ENCODE measurements at places on chromosomes 1 and 21.

- no peak for DNase-seq
These were observed 13.6 kb upstream of the LAMTOR5 start for GRCh38 chr1:110420874-110421793.

DNA sequence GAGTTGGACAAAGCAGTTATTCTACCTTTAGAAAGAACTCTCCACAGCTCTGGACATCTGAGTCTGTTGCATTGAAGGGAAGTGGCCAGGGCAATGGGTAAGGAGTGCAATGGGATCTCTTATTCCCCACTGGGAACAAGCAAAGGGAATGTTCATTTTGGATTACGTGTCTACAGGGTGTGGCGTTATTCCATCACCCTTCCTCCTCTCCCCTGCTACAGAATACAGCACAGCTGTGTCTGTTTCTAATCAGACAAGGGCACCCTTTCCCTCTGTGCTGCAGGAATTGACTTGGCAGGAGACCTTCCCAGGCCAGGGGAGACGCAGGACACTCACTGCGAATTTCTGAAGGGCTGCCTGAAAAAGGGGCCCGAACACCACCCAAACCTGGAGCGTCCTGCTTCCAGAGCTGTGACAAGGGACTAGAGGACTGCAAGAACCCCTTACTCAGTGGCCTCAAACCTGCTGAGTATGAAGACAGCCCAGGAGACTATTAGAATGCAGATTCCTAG, 163.6 kb upstream of the RAB4A start:
- DNase-seq: no peak

DNA sequence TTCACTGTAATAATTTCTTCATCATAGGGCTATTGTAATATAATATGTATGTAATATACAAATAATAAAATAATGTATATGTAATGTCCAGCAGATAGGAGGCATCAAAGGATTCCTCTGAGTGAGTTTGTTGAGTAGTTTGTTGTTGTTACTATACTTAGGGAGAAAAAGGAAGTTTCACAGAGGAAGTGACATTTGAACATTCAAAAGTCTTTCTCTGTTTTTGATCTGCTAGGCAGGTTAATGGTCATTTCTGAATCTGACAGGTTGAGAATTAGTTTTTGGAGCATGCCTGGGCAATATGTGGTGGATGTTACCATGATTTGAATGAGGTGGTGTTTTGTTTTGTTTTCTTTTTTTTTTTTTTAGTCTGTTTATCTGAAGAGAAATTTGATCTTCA, 102.1 kb downstream of the NRDC start:
- DNase-seq: no peak

GRCh38 chr1:209531006-209531405, 52.5 kb upstream of the CAMK1G start:
- DNase-seq: no peak

DNA sequence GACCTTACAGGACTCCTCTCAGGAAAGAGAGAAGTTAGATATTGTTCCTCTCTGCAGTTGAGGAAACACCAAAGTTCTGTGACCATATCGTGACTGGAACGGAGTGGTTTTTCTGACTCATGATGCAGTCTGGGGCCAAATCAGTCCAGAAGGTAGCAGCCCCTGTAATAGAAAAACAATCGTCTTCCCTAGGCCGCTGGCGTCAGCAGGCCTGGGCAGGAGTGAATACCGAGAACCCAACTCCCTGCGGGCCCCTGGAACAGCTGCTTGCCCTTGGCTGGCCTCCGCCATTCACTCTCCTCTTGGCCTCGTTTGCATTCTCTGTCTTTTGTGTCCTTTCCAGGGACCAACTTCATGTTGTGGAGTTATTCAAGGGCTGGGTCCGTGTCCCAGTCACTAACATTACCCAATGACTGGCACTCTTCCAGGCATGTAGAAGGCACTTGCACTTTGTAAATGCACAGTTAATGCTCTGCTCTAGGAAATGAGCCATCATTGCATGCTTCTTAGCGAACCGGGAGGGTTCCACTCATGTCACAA, 10.9 kb upstream of the CD101 start:
- no peak for DNase-seq

DNA sequence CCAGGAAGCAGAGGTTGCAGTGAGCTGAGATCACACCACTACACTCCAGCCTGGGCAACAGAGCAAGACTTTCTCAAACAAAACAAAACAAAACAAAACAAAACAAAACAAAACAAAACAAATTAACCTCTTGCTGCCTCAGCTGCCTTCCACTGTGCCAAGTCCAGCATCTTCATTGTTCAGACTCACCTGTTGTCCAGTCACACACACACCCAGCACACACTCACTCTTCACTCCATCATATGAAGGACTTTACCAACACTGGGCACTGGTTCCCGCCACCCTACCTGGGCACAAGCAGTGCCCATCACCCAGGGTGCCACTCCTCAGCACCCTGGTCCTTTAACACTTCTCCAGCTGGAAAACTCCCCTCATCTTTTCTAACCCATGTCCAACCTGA, 14.6 kb downstream of the PYCR2 start:
- no peak for DNase-seq

DNA sequence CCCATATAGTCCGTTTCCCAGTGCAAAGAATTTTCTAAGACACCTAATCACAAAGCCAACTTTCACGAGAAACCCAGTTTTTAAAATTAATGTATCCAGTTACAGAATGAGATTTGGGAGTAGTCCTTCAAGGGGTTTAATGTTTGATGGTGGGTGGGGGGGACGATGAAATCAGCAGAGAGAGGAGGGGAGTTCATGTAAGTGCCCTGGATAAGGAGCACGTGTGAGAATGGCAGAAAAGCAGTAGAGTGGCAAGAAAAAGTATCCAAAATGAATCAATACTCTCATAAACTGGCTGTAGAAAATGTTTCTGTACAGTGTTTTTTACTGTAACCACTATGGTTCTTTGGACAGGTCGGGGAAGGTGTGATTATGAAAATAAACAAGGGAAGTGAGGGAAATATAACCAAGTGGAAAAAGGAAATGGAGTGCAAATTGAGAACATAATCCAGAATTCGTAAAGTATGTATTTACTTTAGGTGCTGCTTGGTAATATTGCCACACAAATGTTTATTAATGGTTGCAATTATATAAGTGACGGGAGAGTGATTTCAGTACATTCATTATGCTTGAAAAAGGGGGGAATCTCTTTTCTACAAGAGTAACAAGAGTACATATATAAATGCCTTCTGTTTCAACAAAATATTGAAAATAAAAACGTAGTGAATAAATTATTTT, 118.7 kb upstream of the RRP15 start:
- no peak for DNase-seq

DNA sequence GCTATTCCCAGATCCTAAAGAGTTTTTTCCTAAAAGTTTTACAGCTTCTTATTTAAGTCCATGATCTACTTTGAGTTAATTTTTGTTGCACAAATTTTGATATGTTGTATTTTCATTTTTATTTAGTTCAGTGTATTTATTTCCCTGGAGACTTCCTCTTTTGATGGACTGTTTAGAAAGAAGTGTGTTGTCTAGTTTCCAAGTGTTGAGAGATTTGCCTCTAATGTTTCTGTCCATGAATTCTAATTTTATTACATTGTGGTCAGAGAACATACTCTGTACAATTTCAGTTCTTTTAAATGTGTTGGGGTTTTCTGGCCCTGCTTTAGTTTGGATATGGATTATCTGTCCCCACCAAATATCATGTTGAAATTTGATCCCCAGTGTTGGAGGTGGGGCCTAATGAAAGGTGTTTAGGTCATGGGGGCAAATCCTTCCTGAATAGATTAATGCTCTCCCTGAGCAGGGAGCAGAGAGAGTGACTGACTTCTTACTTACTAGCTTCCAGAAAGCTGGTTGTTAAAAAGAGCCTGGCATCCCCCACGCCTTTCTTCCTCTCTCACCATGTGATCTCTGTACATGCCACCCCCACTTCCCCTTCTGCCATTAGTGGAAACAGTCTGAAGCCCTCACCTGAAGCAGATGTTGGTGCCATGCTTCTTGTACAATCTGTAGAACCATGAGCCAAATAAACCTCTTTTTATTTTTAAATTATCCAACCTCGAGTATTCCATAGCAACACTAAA, 4.6 kb downstream of the CHD1L start:
- DNase-seq: no peak

- DNase-seq: no peak
These were observed 1.5 kb upstream of the RUNX1 start for GRCh38 chr21:35050348-35051286.

DNA sequence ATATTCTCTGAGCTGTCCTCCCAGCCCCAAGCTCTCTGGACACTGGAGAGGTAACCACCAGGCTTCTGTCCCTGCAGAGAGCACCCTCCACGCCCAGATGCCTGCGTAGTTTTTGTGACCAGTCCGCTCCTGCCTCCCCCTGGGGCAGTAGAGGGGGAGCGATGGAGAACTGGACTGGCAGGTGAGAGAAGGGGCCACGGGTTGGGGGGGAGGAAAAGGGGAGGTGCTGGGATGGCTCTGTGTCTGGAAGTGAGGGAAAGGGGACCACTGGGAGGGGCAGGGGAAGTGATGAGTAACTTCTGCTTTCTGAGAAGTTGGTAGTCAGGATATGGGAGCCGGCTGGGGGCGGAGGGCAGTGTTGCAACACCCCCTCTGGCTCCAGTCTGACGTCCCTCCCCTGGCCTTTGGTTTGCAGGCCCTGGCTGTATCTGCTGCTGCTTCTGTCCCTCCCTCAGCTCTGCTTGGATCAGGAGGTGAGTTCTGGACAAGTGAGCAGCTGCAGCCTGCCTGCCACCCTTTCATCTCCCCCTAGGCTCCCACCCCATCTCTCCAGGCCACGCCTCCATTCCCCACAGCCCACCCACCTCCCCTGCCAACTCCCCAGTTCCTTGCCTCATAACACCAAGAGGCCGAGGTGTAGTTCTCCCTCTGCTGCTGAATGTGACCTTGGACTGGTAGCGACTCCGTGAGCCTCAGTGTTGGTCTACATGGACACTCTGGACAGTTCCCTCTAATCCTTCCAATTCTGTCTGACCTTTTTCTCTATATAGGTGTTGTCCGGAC, 3.1 kb downstream of the ADAMTSL4 start:
- no peak for DNase-seq

GRCh38 chr1:67588178-67588855, 96.7 kb upstream of the GADD45A start:
- DNase-seq: no peak

- DNase-seq: no peak
These were observed 36.2 kb upstream of the ACTRT2 start for GRCh38 chr1:2985067-2985561.

DNA sequence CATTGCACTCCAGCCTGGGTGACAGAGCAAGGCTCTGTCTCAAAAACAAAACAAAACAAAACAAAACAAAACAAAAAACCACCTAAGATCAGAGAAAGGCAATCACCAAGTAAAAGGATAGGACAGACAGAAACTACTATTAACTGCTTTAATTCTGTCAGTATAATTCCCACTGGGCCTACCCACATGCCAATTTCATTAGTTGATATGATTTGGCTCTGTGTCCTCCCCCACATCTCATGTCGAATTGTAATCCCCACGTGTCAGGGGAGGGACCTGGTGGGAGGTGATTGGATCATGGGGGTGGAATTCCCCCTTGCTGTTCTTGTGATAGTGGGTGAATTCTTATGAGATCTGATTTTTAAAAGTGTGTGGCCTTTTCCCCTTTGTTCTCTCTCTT, 27.2 kb upstream of the CAPZB start:
- no peak for DNase-seq

DNA sequence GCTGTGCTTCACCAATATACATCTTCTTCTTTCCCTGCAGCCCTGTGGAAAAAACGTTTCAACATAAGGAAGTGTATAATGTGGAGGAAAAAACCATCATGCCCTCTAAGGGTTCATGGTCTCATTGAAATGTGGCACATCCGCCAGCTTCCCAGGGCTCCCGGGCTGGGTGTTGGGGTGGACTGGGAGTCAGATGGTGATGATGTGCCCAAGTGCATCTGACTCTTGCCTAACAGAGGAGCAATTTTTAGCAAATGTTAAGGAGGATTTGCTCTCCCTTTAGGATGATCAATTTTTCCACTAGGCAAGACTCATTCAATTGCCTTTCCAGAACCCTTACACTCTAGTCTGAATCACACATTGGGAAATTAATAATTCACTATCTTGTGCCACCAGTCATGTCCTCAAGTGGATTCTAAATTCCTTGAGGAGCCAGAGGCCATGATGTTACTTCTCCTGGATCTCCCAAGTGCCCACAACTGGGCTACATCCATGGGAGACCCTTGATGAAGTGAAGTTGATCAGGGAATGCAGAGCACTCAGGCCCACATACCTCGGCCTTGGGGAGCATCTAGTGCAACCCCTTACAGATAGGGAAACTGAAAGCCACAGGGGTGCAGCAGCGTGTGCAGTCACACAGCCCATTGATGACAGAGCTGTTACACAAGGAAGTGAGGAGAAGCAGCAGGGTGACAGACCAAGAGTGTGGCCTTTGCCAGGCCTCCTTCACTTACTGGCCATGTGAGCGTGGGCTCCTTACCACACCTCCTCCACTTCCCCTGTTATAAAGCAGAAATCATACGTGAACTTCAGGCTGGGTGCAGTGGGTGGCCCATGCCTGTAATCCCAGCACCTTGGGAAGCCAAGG, 100.0 kb upstream of the SLC44A3 start:
- DNase-seq: no peak

DNA sequence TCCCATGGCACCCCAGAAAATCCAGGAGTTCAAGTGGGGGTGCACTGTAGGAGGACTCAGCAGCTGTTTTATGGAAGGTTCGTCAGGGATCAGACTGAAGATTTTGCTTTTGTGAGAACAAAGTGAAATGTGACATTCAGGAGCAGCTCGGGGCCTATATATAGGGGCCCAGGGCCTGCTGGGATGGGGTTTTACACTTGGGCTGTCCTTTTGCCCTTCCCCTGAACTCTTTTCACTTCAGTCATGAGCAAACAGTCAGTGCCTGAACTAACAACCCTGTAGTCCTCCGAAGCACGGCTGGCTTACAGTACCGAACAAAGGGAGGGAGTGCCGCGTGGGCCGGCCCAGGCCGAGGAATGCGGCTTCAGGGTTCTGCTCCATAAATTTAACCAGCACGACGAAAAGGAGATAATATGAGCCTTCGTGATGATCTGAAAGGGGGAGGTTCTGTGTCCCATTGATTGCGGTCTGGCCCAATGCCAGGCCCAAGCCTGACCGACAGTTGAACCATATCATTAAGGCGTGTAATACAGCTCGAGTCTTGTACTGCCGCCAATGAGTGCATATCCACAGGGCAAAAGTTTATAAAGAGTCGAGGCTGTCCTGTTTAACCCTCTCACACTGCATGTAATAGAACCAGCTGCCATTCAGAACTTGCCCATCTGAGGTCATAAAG, 139.9 kb downstream of the DHRS3 start:
- no peak for DNase-seq

GRCh38 chr1:164588516-164589341, 29.7 kb downstream of the PBX1 start:
- DNase-seq: no peak

- no peak for DNase-seq
These were observed 22.5 kb upstream of the KCTD3 start for GRCh38 chr1:215544566-215544965.
